ENCODE measurements at places on chromosomes 5 and 9.

GRCh38 chr5:57784121-57784520, 301.5 kb upstream of the ACTBL2 start:
- DNase-seq, result no peak

DNA sequence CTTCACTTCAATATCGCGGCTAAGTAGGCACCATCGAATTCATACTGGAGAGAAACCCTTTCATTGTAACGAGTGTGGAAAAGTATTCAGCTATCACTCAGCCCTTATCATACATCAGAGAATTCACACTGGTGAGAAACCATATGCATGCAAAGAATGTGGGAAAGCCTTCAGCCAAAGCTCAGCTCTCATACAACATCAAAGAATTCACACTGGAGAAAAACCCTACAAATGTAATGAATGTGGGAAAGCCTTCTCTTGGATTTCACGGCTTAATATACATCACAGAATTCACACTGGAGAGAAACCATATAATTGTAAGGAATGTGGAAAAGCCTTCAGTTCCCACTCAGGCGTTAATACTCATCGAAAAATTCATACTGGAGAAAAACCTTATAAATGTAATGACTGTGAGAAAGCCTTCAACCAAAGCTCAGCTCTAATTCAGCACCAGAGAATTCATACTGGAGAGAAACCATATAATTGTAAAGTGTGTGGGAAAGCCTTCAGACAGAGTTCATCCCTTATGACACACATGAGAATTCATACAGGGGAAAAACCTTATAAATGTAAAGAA, 9.5 kb downstream of the ZNF879 start:
- no peak for DNase-seq

DNA sequence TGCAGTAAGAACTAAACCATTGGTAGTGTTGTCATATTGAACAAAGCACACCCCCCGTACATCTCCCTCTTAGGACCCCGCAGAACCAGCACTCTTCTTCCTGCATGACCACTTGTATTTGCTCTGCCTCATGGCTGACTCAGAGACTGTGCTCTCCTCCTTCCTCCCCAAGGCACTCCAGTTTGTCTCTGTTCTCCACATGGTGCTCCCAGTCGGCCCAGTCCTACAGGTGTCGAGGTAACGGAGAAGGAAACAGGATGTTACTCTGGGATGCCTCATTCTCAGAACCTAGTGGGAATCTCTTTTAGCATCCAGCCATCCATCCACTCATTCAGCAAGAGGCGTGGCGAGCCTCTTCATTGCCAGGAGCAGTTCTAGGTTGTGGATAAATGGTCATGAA, 97.0 kb upstream of the NIPAL4 start:
- DNase-seq, result no peak

GRCh38 chr5:42035526-42035925, 110.4 kb downstream of the FBXO4 start:
- DNase-seq, result no peak

DNA sequence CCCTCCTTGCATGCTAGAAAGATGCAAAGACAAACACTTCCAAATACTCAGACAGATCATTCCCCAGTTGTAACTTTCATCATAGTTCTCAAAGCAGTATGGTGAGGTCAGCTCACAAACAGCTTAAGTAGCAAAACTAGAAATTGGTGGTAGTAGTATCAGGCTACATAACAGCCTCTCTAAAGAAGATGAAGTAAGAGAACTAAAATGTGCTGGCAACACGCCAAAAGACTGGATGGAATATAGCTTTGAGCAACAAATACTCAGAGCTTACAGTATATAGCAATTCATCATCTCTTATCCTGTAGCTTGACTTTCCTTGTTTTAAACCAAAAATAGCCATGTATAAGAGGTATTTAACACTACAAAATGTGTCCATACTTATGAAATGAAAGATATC, 7.5 kb downstream of the PFDN1 start:
- no peak for DNase-seq
